Umbilical cord (tissue), 2 donors: ENCODE measurements at places on chromosomes 16 and 17.
A peak's percentile ranks its signal among the peaks of the same experiment; 100 is the strongest.

DNA sequence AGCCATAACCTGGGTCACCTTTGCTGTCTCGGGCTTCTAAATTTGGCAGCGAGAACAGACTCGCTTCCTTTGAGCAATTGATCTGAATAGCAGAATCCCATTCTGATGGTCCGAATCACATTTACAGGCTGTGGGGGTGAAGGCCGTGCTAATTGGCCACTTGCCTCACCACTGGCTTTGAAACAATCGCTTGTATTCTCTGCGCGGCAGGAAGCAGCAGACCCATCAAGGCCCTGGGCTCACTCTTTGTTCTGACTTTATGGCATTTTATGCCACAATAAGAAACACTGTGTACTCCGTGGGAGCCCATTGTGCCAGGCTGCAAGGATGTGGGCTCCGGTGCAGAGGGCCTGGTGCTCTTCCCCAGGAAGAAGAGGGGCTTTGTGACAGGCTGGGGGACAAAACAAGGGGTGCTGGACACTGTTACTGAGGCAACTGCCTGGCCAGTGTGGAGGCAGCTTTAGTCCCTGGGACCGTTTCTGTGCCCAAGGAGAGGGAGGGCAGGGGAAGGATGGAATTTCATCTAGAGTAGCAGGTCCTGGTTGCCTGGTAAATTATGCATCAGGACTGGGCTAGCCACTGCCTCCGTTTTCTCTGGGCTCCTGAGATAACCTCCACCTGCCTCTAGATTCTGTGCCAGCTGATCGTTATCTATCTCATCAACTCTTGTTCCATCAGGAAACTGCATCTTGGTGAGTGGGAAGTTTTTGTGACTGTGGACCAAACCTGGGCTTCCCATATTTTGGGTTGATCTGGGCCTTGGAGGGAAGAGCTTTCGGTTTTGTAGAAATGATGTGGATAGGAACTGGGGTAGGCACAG is 78.5 kb downstream of the MRC2 start:
- no peak for DNase-seq

GRCh38 chr17:44864831-44865230 is 17.1 kb downstream of the HIGD1B start:
- no peak for DNase-seq

GRCh38 chr16:85603203-85603755 is 9.8 kb upstream of the GSE1 start:
- peak; percentile 33 for DNase-seq

- no peak for DNase-seq
Observed at GRCh38 chr17:45314741-45315647, 1.8 kb downstream of the MAP3K14 start.

DNA sequence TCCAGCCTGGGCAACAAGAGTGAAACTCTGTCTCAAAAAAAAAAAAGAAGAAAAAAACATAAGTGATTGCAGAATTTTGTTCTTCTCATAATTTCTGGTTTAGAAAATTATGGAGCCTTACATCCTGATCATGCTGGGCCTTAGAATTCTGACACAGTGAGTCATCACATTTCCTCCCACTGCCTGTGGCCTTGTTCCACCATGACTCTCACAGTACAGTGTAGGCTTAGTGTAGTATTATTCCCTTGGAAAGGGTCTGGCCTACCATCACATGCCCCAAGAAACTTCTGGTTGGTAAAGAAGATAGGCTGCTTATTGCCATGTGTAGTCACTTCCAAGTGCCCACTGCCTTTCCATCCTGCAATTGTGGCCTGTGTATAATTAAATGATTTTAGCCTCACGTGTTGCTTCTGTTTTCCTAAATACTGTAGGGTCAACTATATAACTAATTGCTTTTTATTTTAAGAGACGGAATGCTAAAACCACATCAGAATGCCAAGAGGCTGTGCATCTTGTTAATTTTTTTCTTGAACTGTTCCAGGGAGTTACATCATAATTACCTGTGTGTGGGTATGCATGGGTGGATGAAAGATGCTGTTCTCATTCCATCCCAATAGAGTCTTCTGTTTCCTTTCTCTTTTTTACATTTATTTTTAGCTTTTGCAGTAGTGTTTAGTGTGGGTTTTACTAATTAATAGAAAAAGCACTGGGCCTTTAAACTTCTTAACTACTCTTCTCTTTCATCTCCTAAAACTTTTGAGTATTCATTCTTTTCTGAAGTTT is 25.9 kb downstream of the OGFOD1 start:
- peak; percentile 5 for DNase-seq

- DNase-seq = no peak
Observed at GRCh38 chr17:47816947-47817346, 4.6 kb downstream of the OSBPL7 start.

GRCh38 chr16:22631264-22631663 is 120.6 kb downstream of the NPIPB5 start:
- DNase-seq = no peak

- no peak for DNase-seq
Observed at GRCh38 chr16:50400967-50401348, 32.2 kb upstream of the BRD7 start.

- no peak for DNase-seq
Observed at GRCh38 chr16:82584553-82585152, 42.1 kb upstream of the CDH13 start.

- no peak for DNase-seq
Observed at GRCh38 chr17:61124562-61124961, 275.1 kb upstream of the TBX2 start.

GRCh38 chr16:71273384-71273783 is 15.8 kb downstream of the CMTR2 start:
- no peak for DNase-seq

DNA sequence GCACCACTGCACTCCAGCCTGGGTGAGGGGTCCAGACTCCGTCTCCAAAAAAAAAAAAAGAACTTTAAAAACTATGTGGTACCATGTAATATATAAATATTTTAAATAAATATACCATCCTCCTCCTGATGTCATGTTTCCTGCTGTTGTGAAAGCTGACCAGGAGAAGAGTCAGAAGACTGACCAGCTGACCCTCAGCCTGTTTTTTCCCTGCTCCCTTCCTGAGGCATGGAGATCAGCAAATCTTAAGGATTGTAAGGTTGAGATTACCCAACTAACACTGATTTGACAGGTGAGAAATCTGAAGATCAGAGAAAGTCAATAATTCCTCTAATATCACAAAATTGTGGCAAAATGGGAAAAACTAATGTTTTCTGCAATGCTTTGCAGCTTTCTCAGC is 18.1 kb downstream of the NCOR1 start:
- DNase-seq = no peak

- no peak for DNase-seq
Observed at GRCh38 chr17:35345445-35345925, 27.9 kb downstream of the SLFN11 start.

DNA sequence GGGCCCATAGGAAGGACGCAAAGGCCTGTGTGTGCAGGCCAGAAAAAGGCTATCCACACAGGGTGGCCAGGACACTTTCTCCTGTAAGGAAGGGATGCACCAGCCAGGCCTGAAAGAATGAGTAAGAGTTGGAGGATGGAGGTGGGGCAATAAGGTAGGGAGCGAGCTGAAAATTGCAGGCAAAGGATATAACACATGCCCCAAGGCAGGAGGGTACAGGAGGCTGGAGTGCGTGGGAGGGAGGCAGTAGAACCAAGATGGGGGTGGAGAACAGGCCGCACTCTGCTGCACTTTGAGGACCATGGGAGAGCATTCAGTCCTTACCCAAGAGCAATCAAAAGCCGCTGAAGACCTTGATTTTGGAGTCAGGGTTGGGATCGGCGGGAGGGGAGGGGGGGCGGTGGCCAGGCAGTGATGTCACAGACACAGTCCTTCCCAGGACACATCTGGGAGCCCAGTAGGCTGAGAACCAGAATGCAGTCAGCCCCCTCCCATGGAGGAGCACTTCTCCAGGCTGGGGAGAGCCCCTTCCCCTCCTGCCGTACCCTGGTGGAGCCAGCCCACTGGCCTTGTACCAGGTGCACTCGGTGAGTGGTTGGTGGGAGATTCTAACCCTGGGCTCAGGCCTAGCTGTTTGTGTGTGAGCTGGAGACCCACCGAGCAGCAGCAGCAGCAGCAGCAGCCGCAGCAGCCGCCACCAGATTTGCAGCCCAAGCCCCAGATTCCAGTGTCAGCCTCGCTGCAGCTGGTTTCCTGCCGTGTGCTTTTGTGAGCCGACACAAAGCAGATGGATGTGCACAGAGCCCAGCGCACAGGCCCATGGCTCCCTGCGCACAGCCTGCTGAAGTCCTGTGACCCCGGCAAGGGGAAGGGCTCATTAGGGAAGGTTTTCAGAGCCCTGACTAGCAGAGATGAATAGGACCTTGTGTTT is 17.5 kb downstream of the ANKRD40 start:
- peak; percentile 29 for DNase-seq

DNA sequence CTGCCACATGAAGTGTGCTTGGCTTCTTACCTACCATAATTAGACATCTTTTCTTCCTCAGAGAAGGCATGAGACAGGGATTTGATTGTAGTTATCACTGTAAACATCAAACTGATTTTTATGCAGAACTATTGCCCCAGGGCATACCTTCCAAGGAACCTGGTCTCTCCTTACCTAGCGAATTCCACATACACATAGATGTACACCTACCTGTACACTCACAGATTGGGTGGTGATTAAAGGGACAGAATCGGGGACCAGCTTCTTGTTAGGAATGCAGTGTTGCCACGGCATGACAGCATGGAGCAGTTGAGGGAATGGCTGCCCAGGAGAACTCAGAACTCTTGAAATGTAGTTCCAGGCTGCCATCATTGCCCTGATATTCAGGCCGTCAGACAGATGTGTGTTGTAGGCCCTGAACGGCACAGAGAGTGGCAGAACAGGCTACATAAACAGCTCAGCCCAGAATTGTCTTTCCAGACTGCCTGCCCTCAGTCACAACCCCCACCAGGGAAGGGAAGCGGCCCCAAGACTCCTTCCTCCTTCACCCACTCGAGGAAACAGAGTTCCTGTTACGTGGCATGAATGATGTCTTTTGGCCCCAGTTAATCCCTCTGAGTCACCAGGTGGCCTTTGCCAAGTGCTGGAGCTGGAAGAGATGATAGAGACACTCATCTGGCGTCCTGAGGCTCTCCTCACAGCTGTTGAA is 17.8 kb upstream of the NAGLU start:
- peak; percentile 96 for DNase-seq

DNA sequence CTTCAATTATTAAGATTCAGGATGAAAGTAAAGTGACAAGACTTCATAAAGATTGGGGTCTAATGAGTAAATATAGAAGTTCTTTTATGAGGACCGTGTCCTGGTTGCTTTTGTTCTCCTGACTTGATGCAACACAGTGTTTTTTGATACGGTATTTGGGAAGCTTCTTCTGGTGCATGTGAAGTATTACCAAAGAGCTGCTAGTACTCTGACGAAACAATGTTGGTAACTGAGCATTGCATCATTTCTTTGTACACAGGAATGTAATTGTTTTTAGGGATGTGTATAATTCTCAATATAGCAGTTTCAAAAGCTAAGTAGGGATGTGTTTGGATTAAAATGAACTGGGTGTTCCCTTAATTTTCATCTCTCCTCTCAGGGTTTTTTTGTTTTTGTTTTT is 15.9 kb downstream of the KPNB1 start:
- DNase-seq = no peak

DNA sequence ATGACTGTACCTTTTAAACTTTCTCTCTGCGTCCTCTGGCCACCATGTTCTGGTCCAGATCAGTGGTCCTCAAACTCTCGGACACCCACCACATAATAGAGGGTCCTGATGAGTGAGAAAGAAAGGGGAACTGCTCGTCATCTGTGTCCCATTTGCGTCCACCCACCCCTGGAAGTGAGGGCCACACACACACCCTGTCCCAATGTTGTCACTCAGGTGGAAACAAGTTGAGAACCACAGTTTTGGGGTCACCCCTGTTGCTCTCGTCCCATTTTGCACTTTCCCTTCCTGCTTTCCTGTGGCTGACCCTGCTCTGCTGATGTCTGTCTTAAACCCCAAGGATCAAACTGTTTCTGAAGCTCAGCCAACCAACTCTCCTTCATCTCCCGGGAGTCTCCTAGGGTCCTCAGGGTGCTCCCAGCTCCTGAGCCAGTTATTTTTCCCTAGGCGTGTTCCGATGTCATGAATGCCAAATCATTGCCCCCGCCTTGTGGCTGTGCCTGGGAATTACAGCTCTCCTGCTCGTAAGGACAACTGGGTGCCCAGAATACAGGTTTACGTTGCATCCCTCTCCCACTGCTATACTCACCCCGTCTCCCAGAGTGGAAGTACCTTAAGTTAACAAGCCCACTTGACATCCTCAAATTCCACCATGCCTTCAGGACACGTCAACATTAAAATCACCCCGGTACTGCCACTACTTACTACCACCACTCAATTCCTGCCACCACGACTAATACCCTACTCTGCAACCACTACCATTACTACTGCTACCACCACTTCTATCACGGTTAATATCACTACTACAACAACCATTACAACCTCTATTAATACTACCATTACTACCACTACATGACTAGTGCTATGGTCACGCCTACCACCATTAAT is 26.0 kb upstream of the HNF1B start:
- DNase-seq = peak; percentile 26

- DNase-seq = peak; percentile 95
Observed at GRCh38 chr16:49855280-49855821, 561 bp downstream of the ZNF423 start.

DNA sequence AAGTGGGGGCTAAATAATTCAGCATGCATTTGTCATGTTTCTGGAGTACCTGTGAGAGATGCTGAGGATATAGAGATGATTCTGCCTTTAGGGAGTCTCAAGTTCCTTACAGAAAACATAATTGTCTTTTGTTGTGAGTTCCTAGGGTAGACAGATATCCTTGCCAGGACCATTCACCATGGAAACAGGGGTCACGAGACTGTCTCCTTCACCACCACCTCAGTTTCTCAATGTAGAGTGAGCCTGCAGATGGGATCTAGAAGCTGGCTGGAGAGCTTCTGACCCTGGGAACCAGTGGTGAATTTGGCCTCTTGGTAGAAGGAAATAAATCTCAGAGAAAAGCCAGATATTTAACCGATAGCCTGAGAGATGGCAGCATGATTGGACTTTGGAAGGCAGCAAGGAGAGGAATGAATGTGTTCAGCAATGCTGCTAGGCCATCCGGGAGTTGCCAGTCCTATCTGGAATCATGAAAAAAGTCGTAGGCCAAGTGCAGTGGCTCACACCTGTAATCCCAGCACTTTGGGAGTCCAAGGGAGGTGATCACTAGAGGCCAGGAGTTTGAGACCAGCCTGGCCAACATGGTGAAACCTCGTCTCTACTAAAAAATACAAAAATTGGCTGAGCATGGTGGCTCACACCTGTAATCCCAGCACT is 7.4 kb upstream of the HDAC5 start:
- DNase-seq = no peak

DNA sequence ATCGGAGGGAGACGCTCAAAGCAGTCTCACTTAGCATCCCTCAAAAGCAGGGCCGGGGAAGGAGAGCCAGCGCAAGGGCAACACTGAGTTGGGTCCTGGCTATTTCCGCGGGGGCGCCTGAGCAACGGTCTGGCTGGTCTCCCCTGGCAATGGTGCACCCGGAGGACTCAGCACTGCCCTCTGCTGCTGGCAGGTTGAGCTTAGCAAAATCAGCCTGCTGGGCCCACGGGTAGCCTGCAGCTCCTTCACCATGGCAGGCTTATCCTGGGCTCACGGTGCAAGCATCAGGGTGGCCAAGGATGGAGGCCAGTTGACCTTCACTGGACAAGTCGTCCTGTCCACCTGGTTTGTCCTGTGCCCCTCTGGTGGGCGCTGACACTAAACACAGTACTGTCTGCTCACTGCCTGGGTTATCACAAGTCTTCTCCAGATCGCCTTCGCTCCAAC is 14.4 kb upstream of the ALDH3A1 start:
- peak; percentile 58 for DNase-seq
